Stimulated activated CD8-positive, alpha-beta memory T cell treated with anti-CD3 and anti-CD28 coated beads, Interleukin-4, amount 100 ng/mL, for 1 hour (primary cell): ENCODE measurements at places on chromosomes 4 and X.

GRCh38 chr4:534101-534575 lies 35.1 kb downstream of the PIGG start:
- DNase-seq = no peak

DNA sequence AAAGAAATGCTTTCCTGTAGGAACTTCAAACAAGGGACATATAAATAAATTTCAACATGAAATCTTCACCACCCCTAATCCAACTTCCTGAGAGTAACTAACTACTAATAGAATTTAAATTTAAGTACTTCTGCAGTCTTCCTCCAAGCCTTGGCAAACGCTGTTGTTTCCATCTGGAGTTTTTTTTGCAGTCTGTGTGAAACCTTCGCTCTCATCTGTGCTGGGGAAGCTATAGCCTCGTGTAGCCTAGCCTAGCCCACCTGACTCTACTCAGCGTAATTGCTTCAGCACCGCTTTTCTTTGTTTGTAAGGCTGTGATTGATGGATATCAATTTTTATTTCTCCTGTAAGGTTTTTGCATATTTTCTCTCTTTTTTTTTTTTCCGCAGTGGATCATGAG lies 30.9 kb downstream of the STOX2 start:
- DNase-seq = no peak

DNA sequence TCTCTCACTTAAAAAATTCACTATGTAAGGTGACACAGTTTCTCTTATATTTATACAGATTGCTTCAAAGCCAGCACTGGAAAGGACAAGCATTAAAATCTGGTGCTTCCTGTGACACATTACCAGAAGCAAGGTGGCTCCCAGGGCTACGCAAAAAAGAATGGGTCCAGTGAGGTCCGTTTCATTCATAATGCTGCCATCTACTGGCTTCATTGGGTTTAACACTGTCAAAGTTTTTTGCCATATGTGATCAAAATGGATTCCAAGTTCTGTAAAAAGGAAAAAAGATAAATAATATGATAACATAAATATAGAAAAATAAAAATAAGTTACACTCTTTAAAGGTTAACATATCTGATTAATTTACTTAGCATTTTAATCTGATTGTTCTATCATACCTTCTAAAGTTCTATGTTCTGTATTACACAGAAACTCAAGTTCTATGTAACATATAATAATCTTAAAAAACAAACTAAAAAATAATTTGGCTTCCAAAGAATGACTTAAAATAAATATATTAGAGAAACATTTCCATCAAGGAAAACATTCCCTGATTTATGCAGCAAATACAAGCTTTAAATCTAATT lies 22.1 kb downstream of the YIPF7 start:
- peak; percentile 2 for DNase-seq

DNA sequence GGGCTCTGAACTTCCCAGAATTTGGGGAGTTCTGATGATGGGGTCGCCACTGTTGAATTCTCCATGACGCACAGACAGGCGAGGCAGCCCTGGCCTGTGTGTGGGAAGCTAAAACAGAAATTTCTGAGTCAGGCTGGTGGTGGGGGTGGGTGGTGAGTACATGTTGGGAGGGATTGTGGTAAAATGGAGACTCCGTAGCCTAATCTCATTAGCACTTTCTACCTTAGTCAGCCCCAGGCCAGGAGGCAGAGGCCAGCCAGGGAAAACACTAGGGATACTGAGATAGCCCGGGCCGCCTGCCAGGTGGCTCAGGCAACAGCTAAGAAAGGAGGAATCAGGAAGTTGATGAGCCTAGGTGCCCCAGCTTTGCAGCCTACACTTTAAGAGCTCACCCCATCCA lies 39.3 kb upstream of the NHSL2 start:
- no peak for DNase-seq

GRCh38 chrX:109347632-109348031 lies 134.3 kb downstream of the GUCY2F start:
- DNase-seq = no peak

DNA sequence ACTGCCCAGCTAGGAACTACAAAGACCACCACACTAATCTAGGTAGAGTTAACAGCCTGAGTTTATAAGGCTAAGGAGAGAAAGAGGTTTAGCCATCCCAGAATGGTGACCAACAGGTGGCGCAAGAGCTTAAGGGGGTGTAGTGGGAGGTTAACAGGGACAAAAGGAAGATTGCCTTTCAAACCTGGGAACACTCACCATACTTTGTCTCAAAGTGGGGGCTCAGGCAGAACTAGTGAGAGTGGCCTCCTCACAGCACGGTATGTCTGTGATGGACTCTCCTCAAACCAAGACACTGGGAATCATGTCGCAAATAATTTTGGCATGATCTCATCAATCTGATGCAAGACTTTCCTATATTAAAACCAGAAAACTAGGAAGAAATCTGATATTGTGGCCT lies 23.4 kb downstream of the CCNI start:
- no peak for DNase-seq

DNA sequence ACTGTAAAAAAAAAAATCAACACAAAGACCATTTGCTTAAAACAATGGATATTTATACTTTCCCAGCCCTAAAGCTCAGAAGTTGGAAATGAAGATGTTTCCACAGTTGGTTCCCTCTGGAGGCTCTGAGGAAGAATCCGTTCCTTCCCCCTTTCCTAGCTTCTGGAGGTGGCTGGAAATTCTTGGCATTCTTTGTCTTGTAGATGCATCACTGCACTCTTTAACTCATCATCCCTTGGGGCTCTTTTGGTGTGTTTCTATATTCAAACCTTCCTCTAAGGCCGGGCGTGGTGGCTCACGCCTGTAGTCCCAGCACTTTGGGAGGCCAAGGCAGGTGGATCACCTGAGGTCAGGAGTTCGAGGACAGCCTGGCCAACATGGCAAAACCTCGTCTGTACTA lies 78.7 kb downstream of the VCX3A start:
- DNase-seq = no peak

DNA sequence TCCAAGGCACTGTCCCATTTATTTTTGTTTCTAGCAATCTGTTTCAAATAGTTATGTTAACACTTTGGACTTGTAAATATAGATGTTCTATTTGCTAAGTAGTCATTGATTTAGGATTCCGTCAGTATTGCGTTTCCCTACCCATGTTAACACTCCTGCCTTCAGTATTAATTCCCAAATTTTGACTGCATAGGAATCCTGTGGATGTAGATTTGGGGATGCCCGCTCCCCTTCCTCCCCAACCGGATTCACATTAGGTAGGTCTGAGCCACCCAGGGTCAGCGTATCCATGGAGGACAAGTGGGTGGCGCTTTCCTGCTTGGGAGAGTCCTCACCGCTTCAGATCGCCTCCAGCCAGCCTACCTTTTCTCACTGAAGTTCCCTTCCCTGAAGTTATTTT lies 1.1 kb upstream of the SORBS2 start:
- no peak for DNase-seq

DNA sequence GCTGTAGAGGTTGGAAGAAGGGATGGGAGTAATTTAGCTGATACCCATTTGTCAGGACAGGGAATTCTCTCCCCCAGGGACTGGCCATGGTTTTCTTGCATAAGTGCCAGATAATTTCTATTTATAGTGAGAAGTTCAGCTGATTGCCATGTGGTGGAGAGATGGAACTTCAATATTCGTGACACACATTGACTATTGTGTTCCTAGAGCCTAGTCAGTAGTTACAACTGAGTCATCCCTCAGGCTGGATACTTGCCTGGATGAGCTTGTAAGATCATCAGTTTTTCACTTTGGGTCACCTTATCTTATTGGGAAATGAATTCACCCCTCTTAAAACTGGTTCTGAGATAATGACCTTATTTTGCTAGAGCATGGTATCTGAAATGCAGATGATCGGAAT lies 32.2 kb downstream of the CFAP299 start:
- DNase-seq = no peak

GRCh38 chr4:73855406-73855805 lies 2.3 kb downstream of the PF4V1 start:
- no peak for DNase-seq

DNA sequence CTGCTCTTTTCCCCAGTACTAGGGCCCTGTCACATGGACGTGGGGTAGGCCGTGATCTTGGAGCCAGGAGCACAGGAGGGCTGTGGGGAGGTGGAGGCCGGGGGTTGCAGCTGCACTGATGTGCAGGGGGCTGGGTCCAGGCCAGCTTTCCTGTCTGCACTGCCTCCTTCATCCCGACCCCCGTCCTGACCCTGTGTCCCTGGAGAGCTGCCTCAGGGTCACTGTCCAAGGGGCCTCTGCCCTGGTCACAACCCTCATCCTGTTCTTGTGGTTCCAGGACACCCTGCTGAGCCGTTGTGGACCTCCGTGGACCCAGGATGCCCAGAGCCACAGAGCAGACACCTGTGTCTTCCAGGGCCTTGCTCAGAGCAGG lies 91.7 kb upstream of the ADRA2C start:
- no peak for DNase-seq

GRCh38 chr4:139515531-139515958 lies 40.5 kb downstream of the SETD7 start:
- DNase-seq = no peak

DNA sequence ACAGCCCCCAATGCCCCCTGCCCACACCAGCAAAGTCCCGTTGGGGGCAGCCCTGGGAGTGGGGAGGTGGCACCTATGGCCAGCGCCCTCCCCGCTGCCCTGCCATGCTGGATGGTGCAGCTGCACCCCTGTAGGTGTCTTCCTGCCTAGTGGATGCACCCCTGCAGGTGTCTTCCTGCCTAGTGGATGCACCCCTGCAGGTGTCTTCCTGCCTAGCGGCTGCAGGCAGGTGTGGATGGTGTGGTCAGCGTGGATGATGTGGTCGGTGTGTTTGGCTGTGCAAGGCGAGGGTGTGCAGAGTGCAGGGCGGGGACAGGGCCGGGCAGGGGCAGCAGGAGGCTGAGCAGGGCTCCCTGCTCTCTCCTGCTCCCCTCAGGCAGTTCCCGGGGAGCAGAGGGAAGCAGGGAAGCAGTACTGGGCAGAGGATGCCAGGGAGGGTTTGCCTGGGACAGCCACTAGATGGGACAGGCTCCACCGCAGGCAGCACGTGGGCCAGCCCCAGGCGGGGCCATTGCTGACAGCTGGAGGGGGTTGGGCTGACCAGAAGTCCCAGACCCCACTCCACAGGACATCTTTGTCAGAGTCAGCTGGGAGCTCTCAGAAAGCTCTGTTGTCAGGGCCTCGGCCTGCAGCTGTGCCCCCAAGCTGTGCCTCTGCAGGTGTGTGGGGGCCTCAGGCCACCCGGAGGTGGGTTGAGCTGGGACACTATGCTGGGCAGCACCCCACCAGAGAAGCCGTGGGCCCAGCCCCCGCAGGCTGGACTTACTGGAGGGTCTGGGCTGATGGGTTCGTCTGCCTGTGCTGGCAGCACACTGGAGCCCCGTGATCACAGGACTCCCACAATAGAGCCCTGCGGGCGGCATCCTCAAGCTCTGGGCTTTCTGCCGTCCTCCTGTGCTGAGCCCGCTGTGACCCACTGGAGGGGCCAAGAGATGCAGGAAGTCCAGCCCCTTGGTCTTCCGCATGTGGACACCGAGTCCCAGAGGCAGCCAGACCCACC lies 23.7 kb downstream of the DOK7 start:
- DNase-seq = no peak

GRCh38 chr4:119028296-119028695 lies 107.3 kb upstream of the MYOZ2 start:
- no peak for DNase-seq

GRCh38 chr4:101419336-101420135 lies 72.2 kb upstream of the PPP3CA start:
- DNase-seq = no peak

- no peak for DNase-seq
Measured at GRCh38 chr4:77120886-77121508, 36.0 kb upstream of the CCNG2 start.

- DNase-seq = no peak
Measured at GRCh38 chrX:10433296-10433965, 187.0 kb downstream of the MID1 start.

GRCh38 chrX:150182161-150182560 lies 181.0 kb upstream of the MAMLD1 start:
- no peak for DNase-seq

DNA sequence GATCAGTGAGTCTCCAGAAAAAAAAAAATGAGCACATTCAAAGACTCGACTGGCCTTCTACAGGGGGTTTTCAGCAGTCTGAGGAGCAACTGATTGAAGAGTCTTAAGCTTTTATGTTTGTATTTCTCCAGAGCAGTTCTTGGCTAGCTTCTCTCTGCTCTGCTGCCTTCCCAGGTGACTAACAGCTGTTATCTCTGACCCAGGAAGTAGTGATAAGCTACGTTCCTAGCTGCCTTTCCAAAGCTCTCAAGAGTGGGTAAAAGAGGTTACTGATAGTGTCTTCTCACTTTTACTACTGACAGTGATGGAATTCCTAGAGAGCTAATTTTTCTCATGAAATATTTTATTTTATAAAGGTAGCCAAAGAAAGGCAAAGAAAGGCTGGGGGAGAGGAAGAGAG lies 66.6 kb downstream of the ENOX2 start:
- no peak for DNase-seq

DNA sequence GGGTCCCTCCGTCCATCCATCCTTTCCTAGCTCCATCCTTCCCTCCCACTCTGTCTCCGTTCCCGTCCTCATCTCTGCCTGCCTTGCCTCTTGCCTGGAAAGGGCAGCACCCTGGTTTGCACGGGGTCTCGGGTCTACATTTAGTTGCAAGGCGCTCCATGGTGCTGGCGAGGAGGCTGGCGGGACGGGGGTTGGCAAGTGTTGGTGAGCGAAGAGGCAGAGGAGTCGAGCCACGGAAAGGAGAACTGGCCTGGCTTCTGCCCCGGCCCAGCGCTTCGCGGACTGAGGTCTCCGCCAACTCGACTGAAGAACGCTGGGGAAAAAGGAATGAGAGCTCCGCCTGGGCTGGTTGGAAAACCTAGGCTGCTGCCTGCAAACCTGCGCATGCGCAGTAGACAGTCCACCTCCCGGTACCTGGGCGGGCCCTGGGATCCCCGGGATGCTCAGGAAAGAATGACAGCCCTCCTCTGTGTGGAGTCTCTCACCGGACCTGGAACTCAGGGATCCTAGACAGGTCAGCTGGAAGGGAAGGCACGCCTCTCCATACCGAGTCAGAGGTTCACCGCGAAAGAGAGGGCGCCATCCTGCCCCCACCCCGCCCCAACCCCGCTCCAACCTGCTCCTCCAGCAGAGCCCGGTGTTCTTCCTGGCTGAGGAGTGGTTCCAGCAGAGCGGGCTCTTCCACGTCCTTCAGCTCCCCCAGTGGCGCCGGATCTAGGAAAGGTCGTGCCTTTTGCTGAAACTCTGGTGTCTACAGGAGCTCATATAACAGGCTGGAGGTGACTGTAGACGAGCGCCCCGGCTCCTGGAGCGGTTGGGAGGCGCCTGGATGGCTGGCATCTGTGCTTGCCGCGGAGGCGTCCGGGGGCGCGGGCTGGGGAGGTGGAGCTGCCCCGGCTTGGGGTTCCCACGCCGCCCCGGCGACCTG lies 6.0 kb downstream of the FRG2 start:
- no peak for DNase-seq
